MM.1S (cell line): ENCODE measurements at places on chromosomes 6 and 20.

DNA sequence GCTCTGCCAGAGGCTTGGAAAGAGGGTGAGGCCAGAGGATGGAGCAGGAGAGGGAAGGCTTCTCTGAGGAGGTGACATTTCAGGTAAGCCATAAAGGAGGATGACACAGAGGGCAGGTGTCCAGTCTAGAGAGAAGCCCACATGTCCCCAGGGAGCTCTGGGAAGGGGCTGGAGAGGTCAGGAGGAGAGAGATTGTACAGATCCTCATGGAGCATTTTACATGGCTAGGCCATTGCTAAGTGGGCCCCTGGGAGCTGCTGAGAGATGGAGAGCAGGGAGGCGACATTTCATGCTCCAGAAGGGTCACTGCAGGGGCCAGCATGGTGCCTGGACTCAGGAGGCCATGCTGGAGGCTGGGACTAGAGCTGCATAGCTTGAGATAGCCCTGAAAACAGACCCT lies 124.5 kb downstream of the TOX2 start:
- DNase-seq = no peak

DNA sequence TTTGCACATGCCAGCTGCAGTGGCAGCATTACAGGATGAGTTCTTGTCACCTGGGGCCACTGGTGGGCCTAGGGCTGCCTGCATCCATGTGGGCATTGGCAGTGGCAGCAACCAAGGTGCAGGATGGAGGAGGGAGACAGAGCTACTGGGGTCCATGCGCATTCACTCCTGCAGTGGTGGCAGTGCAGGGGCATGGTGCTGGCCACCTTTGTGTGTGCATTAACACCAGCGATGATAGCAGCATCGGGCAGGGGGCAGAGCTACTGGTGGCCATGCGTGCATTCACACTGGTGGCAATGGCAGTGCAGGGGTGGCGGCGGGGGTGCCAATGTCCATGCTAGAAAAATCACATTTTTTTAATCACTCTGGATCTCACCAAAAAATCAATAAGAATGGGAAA lies 730.0 kb downstream of the KHDRBS2 start:
- no peak for DNase-seq

DNA sequence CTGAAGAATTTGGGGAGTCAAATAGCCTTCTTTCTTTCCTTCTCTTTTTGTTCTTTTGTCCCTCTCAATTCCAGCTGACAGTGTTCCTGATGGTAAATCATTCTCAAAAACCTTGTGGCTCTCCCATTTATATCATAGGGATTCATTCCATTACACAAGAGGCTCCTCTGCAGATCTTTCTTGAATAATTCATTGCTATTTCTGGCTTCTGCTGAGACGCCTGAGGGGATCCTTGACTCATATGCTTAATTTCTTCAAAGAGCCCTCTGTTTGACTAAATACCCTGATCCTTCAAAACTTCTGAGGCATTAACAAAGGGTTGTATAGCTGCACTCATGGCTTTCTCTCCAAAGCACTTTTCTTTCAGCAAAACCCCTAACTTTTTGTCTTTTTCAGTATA lies 289.3 kb downstream of the FARS2 start:
- DNase-seq = no peak

GRCh38 chr6:7996538-7997111 lies 67.6 kb downstream of the BLOC1S5 start:
- DNase-seq = no peak

DNA sequence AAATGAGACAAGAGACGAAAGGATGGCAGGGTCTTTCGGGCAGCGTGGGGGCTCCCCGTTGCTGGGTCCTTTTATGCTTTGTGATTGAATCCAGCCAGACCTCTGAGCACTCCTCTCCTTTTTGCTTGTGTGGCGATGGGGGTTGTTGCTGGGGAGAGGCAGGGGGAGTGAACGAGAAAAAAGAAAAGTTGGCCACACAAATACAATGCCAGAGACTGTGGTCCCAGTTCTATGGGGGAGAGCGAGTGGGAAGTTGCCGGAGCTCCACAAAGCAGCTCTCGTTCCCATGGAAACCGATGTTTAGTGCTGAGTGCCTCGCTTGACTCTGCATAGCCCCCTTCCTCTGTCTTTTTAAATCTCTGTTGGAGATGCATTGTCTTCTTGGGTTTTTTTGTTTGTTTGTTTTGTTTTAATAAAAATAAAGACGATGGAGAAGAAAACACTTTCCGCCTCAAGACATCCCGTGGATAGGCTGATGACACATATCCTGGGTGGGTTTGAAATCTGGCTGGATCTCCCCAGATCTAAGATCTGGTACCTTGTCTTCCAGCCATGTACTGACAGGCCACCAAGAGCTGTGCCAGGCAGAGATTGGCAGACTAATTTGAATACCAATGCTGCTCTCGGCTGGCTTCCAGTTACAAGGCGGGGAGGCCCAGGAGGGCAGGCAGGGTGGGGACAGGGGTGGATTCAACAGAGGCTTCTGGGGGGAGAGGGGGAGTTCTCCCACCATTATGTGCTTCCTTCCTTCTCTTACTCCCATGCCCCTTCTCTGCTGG lies 529.3 kb downstream of the QKI start:
- no peak for DNase-seq

- no peak for DNase-seq
These were observed 210.7 kb downstream of the QKI start for GRCh38 chr6:163625265-163625664.

DNA sequence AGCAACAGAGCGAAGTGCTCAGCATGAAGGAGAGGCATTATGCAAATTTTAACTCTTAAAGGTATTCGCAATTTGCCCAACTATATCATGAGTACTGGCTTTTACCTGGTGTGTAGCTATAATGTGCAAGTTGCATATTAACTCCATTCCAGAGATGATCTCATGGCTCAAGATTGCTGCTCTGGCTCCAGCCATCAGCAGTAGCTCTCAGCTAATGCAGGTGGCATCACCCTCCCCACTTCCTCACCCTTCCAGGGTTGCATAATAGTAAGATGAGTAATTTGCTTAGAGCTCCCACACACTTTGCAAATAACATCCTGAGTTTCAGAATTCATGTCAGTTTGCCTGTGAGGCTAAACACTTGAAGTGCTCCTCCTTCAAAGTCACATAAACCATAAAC lies 15.9 kb upstream of the PCSK2 start:
- no peak for DNase-seq

DNA sequence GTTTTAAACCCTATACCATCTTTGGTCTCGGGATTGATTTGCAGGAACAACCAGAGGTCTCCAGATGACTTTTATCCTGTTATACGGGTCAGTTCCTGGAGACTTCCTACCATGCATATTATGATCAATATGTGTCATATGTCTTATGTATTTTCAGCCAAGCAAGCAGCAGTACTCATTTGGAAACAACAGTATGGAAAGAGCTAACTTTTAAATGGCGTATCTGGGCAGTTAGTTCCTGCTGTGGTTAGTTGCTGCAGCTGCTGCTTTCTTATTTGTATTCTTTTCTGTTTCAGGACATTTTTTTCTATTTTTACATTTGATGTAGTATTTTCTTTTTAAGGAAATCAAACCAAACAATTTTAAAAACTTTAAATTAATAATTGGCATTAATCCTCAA lies 207.5 kb downstream of the MANEA start:
- peak; percentile 67 for DNase-seq

DNA sequence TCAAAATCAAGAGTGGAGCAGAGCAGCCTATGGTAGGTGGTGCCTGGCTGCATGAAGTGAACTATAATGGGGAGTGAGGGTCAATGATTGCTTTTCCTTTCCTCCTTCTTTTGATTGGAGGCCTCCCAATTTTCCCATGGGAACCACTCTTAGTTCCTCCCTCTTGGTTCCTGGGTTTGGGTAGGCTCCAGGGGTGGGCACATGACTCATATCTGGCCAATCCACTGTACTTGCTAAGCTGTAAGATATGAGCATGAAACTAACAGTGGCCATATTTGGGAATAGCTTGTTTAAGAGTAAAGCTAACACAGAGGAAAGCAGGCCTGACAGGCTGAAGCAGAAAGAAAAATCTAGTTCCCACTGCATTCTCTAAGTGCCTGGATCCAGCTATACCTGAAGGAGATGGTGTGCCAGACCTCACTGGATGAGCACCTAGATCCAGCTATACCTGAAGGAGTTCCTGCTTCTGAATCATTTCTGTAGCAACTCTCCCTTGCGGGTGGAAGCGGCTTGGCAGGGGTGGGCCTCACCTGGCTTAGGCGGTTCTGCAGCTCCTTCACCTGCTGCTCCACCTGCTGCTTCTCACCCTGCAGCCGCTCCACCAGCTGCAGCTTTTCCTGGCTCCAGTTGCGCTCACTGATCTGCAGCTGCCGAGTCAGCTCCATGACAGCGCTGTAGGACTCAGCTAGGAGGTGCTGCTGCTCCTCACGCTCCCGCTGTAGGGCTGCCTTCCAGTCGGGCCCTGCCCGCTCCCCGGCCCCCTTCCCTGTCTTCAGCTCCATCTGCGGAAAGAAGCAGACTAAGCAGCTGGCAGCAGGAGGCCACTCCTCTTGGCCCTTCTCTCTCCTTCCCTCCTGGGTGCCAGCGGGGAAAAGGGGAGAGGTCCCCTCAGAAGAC lies 29.0 kb upstream of the DSN1 start:
- no peak for DNase-seq

GRCh38 chr20:48819089-48819488 lies 8.7 kb downstream of the PREX1 start:
- DNase-seq = no peak

GRCh38 chr20:5880326-5880725 lies 70.0 kb downstream of the TRMT6 start:
- DNase-seq = no peak

DNA sequence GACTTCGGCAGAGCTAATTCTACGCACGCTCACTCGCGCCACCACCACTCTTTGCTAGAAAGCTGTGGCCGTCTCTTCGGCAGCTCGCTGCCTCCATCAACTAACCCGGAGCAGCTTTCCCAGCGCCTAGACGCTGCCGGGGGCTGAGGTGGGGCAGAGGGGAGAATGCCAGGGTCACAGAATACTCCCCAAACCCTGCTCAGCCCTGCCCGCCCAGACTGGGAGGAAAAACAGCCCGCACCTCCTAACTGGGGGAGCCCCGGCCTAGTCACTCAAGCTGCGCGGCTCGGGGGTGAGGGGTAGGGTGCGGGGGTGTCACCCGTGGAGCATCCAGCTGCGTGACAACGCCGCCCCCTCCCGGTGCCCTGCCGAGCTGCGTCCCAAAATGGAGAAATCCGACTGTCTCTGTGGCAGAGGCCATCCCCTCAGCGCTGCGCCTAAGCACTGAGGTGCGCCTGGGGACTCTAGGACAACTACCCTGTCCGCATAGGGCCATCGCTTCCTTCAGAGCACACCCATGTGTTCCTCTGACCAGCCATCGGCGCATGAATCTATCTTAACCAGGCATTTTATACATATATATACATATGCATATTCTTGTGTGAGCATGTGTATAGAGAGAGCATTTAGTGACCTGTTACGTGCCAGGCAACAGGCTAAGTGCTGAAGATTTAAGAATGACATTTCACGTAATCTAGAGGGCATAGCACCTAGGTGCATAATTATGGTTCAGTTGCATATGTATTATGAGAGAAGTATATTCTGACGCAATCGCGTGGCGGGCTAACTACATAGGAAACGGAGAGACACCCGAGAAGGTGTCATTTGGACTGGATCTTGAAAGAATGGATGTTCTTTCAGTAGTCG lies 1.5 kb upstream of the TENT5A start:
- peak; percentile 70 for DNase-seq
